Stimulated activated CD4-positive, alpha-beta T cell treated with anti-CD3 and anti-CD28 coated beads, Interleukin-4, amount 100 ng/mL, for 24 hours (primary cell): ENCODE measurements at places on chromosomes 4 and X.

- DNase-seq, result no peak
Observed at GRCh38 chr4:119810001-119810400, 181.4 kb upstream of the PDE5A start.

DNA sequence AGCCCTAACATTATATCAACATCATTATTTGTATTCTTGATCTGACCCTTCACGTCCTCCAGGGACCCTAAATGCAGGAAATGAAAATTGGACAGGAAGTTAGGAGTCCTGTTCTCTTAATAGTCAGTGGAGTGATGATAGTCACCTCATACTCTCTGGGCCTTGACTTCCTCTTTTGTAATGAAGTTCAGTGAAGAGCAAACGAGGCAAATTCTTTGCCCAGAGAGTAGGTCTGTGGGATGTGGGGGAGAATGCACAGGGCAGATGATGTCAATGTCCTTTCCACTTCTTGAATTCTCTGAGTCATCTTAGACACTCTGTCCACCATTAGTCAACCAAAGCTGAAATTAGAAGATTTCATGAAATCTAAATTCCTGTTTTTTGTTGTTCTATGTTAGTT, 17.1 kb upstream of the GPRIN3 start:
- DNase-seq, result no peak

- DNase-seq, result peak; percentile 30
Observed at GRCh38 chrX:43349363-43349762, 306.7 kb upstream of the MAOA start.

- peak; percentile 78 for DNase-seq
Observed at GRCh38 chr4:99816545-99817308, at the start of gene DAPP1. Gene DAPP1 (plus strand): TSS chr4:99816827. CDS start chr4:99816914, 87 bp downstream.

DNA sequence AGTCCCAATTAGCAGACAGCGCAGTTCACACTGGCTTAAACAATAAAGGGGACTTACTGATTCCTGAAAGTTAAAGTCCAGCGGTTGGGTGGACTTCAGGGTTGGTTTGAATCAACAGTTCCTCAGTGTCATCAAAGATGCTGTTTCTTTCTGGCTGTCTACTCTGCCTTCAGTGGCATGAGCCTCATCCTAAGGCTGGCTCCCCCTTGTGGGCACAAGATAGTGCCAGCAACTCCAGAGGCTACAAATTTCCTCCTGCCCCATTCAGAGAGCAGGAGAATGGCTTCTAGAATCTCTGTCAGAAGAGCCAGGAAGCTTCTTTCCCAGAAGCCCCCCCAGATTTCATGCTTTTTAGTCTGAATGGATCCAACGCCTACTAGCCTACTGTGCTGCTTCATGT, 82.4 kb upstream of the MTM1 start:
- peak; percentile 53 for DNase-seq
